Stimulated activated CD8-positive, alpha-beta memory T cell treated with anti-CD3 and anti-CD28 coated beads, Interleukin-15, amount 100 ng/mL, for 24 hours (primary cell): ENCODE measurements at places on chromosomes 5 and 9.

DNA sequence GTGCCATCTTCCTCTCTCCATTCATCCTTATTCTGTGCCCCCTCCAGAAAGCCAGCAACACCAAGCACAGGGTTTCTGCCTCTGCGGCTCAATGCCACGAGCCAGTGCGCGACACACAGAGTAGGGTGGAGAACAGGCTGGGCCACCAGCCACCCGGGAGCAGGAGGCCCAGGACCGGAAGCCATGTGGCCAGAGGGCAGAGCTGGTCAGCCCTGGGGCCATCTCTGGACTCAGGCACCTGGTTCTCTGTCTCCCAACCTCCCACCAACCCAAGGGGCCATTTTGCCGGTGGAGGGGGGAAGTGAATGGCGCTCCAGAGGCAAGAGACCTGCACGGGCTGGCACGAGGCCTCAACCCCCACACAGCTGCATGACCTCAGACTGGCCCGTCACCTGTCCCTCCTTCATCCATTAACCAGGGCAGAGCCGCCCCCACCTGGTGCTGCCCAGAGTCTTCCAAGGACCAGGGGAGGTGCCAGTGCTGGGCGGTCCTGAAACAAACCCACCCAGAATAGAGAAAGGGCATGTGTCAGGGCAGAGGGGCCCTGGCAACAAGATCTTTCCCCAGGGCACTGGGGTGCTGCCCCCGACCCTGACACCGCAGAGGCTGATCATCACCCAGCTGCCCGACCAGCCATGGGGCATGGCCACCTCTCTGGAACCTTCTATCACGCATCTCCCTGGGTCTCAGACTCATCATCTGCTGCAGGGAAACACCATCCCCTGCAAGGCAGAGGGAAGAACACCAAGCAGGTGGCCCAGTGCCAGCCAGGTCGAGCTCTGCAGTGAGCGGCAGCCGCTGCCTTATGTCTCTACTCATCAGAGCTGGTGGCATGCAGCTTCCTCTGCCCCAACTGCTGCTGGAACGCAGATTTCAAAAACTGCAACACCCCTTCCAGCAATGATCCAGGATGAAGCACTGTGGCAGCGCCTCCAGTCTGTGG, 11.9 kb downstream of the VAV2 start:
- no peak for DNase-seq

GRCh38 chr9:36204906-36205547, 14.3 kb downstream of the CLTA start:
- DNase-seq, result no peak

DNA sequence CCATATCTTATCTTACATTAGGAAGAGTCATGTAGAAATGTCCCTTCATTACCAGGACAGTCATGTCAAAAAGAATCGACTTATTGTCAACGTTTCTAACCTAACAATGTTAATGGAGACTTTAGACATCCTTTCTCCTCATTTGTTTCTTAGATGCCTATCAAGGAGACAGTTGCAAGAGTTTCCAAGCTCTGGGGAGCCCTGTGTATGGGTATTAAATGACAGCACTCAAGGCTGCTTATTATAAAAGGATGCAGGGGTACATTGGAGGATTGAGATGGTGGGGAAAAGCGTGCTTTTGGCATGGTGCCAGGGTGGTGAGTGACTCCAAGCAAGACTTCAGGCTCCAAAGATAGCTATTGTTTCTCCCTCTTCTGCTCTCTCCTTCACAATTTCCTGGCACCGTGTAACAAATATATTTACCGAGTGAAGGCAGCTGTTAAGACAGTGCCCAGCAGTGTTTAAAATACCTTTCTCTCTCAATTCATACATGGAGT, 461.3 kb upstream of the CLINT1 start:
- no peak for DNase-seq

DNA sequence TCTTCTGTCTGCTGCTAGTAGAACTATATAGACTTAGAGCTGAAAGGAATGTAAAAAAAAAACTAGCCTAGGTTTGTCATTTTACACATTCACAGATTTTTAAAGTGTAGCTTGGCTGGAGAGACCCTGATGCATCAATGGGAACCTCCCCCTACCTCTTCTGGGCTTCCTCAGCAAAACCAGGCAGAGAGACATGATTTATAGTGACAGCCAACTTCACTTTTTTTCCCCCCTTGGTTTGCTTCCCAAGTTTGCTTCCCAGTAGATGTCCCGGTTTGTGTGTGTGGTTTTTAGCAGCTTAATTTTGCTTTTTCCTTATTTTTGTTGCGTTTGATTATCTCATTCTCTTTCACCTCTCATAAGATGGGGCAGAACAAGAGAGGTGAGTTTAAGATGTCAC, 1.8 kb downstream of the OTULIN start:
- DNase-seq, result no peak

DNA sequence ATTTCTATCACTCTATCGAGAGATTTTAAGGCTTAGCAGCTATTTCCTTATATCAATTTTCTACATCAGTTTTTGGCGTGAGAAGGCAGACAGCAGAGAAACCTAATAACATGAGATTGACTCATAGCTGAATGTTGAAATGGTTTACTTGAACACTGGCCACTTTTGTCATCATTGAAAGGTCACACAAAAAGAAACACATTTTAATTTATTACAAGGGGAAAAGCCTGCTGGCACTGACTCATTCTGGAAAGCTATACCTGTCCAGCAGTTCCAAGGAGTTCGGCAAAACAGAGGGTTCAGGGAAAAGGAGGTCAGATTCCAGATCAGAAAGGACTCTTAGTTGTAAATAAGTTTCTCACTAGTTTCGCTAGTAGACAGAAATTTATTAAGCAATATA, 566.4 kb downstream of the DNAH5 start:
- DNase-seq, result no peak

DNA sequence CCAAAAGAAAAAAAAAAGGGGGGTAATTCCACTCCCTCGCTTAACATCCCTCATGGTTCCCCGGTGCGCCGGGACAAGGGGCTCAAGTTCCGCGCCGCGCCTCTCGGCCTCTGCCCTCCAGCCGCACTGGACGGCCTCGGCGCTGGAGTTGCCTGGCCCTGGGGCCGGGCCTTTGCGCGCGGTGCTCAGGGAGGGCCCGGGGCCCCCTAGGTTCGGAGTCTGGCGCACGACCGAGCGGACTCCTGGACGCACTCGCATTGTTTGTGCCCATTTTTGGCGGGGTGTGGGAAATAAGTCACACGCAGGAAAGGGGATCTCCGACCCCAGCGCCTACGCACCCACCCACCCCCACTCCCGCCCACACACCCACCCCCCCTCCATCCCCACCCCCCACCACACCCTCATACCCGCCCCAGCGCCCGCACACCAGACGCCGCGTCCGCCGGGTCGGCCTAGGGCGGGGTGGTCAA, 381 bp downstream of the MED22 start:
- DNase-seq, result no peak

GRCh38 chr5:173835131-173835530, 53.0 kb upstream of the CPEB4 start:
- DNase-seq, result no peak

- DNase-seq, result no peak
Measured at GRCh38 chr9:108078375-108078774, 588.8 kb upstream of the KLF4 start.
